Natural killer cell treated with Interleukin-12 subunit alpha and Interleukin-12 subunit beta and Interleukin-15 and Interleukin-18, amount 100 ng/mL, for 72 hours (primary cell): ENCODE measurements at places on chromosomes 7 and 10. TPM values are rescaled to one million over a fixed set of nuclear protein-coding genes. Genes with fewer than 3 reads are reported as not detected.
A peak's percentile ranks its signal among the peaks of the same experiment; 100 is the strongest.

HHEX gene
- total RNA-seq: 0.33 TPM

MYPN gene
- total RNA-seq: not detected

TAS2R41 gene
- not detected for total RNA-seq

GRCh38 chr10:69479240-69480067 is 28.2 kb downstream of the TSPAN15 start:
- DNase-seq: no peak
- no peak overlapping the region for H3K4me3 ChIP-seq
- H3K27ac ChIP-seq: no peak overlapping the region
- peaks cover 3% of the 10 kb centered on the region for H3K4me1 ChIP-seq
- peaks cover 3% of the 10 kb centered on the region for H3K27me3 ChIP-seq

CYP3A4 gene
- not detected for total RNA-seq

TMEM273 gene
- total RNA-seq: 13.2 TPM

FOXI2 gene
- not detected for total RNA-seq

ZCCHC24 gene
- total RNA-seq: 0.73 TPM

PRR15 gene
- total RNA-seq: not detected

DNA sequence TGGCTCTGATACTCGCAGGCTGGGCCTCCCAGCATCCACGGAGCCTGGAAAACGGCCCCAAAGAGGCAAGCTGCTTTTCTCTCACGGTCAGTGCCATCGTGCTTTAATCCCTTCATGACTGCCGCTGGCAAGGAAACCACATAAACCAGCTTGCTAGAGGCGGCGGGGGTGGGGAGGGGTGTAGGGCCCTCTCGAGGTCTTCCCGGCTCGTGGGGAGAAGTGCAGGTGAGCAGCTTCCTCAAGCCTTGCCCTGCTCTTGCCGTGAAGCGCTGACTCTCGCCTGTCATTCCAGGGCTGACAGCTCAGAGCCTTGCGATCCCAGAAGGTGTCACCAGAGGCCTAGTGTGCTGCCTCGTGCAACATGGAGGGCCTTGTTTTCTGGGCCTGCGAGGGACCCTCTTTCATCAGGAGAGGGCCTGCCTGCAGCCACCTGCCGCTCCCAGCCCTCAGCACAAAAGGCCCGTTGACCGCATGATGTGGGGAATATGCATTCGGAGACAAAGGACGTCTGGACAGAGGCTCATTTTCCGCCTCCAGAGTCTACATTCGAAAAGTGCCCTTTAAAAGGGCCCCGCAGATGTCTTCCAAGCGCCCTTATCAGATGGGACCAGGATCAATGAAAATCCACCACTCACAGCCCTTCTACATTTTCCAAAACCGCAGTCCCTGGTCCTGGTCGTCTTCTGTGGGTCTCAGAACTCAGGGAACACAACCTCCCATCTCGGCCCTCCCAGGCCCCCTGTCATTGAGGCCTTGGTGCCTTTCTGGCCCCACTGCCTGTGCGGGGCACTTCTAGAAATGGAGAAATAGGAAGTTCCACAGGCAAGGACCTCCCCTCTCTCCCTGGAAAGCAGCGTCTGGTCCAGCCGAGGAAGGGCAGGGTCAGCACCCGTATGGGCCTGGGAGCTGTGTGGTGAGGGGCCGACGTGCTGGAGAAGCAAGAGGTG is 58.7 kb downstream of the ZRANB1 start:
- no peak for DNase-seq
- H3K36me3 ChIP-seq: no peaks in the 10 kb centered on the region
- H3K4me1 ChIP-seq: peaks cover 16% of the 10 kb centered on the region

SLC29A4 gene
- 0.52 TPM for total RNA-seq

DNA sequence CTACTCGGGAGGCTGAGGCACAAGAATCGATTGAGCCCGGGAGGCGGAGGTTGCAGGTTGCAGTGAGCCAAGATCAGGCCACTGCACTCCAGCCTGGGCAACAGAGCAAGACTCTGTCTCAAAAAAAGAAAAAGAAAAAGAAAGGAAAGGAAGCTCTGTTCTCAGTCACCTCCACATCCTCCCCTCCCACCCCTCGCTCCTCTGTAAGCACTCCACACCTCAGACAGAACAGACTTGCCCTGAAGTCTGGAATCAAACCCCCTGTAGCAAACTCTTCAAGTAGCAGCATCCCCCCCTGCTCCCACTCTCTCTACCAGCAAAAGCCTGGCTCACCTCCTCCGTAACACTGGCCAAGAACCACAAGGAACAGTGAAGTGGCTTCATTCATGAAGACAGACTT is 66.7 kb downstream of the PARD3 start:
- peaks cover 24% of the 10 kb centered on the region for H3K27me3 ChIP-seq
- no peak overlapping the region for H3K27ac ChIP-seq
- H3K4me1 ChIP-seq: no peaks in the 10 kb centered on the region
- H3K36me3 ChIP-seq: no peaks in the 10 kb centered on the region

DNA sequence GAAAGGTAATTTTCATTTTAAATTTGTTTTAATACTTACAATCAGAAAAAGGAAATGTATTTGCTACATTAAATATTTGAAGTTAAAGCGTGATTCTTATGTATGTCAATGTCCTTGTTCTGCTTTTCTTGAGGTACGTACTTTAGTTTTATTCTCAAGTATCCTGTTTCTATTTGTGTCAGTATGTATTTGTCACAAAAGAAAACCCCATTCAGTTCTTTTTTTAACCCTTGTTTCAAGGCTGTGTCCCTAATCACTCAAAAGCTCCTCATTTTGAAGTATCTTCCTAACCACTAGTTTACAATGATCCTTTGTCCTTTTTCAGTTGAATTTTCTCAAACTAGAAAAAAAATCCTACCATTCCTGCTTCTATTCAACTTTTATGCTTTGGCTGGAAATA is 25.2 kb downstream of the NHLRC2 start:
- H3K27ac ChIP-seq: no peak overlapping the region
- DNase-seq: no peak

RBM20 gene
- total RNA-seq: not detected

GRCh38 chr7:28096713-28097112 is 83.9 kb downstream of the JAZF1 start:
- peak overlapping the region; percentile 19 for H3K27ac ChIP-seq
- H3K4me3 ChIP-seq: no peak overlapping the region
- no peak for DNase-seq
- no peaks in the 10 kb centered on the region for H3K36me3 ChIP-seq
- H3K4me1 ChIP-seq: peaks cover 31% of the 10 kb centered on the region

GRCh38 chr10:76408646-76409045 is 977.2 kb downstream of the LRMDA start:
- DNase-seq: no peak
- H3K4me1 ChIP-seq: no peaks in the 10 kb centered on the region
- H3K4me3 ChIP-seq: no peak overlapping the region
- H3K27me3 ChIP-seq: no peaks in the 10 kb centered on the region
- H3K36me3 ChIP-seq: no peaks in the 10 kb centered on the region
- H3K27ac ChIP-seq: no peak overlapping the region

DNA sequence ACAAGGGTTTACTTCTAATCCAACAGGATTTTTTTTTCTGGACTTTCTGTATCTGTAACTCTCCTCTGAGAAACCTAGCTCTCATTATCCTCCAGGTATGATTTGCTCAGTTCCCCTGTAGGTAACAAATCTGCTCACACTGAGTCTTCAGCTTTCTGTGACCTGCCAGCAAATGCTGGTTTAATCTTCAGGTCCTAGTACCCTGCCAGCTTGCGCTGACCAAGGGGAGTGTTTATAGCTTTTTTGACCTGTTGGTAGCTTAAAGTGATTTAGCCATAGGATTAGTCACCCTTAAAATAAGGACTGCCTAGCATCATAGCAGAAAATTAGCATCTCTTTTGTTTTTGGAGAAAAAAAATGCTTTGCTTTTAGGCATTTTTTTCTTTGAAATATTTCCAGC is 22.4 kb downstream of the SND1 start:
- no peaks in the 10 kb centered on the region for H3K27me3 ChIP-seq
- H3K27ac ChIP-seq: no peak overlapping the region
- H3K4me1 ChIP-seq: peaks cover 31% of the 10 kb centered on the region
- no peak overlapping the region for H3K4me3 ChIP-seq
- peaks cover 3% of the 10 kb centered on the region for H3K36me3 ChIP-seq

DNA sequence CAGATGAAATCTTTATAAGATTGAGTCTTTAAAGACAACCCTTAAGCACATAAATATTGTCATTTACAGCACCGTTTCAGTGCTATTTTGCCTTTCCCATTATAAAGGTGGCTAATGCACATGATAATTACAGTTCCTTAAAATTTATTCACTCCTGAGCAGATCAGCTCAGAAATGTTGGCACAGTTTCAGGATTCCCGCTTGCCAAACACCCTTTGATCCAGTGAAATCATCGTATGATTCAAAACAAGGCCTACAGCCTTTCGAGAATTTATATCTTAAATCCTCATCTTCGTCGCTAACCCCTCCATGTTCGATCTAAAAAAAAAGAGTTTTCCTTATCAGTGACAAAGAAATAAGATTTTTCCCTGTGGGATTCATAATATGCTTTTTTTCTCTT is 14.1 kb upstream of the SOSTDC1 start:
- no peak overlapping the region for H3K27ac ChIP-seq
- DNase-seq: no peak
- H3K4me3 ChIP-seq: no peak overlapping the region
- H3K27me3 ChIP-seq: peaks cover 8% of the 10 kb centered on the region
- no peaks in the 10 kb centered on the region for H3K36me3 ChIP-seq

GRCh38 chr10:120749856-120750566 is 101.2 kb upstream of the WDR11 start:
- H3K4me3 ChIP-seq: no peak overlapping the region
- H3K36me3 ChIP-seq: no peaks in the 10 kb centered on the region
- DNase-seq: no peak
- H3K27me3 ChIP-seq: peaks cover 38% of the 10 kb centered on the region
- no peak overlapping the region for H3K27ac ChIP-seq

- H3K4me3 ChIP-seq: no peak overlapping the region
- H3K36me3 ChIP-seq: no peaks in the 10 kb centered on the region
- peaks cover 4% of the 10 kb centered on the region for H3K27me3 ChIP-seq
- no peaks in the 10 kb centered on the region for H3K4me1 ChIP-seq
- peak; percentile 35 for DNase-seq
Measured at GRCh38 chr7:151396328-151396970, 13.4 kb downstream of the WDR86 start.

- DNase-seq: peak; percentile 92
- H3K27me3 ChIP-seq: no peaks in the 10 kb centered on the region
Measured at GRCh38 chr10:62681211-62681940, 123.1 kb upstream of the ADO start.

HOXA7 gene
- total RNA-seq: not detected

GRCh38 chr10:78348411-78349164 is 314.9 kb downstream of the RPS24 start:
- peak; percentile 22 for DNase-seq
- peaks cover 32% of the 10 kb centered on the region for H3K27me3 ChIP-seq
- H3K4me1 ChIP-seq: no peaks in the 10 kb centered on the region
- H3K36me3 ChIP-seq: no peaks in the 10 kb centered on the region
- no peak overlapping the region for H3K4me3 ChIP-seq

GRCh38 chr10:94129393-94130130 is 135.8 kb downstream of the PLCE1 start:
- no peaks in the 10 kb centered on the region for H3K27me3 ChIP-seq
- no peak overlapping the region for H3K4me3 ChIP-seq
- no peak for DNase-seq
- H3K27ac ChIP-seq: no peak overlapping the region

DNA sequence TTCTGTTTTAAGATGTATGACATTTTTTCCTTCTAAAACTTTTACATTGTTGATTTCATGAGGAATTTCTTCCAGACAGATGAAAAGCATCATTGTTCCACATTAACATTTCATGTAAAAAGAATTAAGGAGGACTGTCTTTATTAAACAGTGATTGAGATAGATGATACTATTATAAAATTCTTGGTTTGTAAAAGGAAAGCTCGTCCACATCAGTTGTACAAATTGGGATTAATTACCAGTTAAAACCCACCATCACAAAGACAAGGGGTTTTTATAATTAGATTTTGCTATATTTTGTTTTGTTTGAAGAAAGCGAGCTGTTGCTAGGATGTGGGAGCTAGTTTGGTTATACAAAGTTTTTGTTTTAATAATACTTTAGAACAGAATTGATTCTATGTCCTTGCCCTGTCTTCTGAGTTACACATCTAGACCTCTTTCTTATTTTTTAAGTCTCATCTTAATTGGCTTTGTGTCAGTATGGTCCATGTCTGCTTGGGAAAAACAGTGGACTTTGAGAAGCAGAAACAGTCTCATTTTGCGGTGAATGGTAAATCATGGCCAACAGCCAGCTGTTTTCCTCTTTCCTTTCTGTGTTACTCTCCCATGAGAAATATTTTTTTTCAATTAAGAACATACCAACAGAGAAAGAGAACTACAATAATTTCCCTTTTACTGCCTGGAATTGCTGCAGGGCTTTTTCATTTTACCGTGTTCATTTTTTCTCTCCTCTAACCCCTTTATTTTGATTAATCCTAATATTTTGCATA is 3.2 kb downstream of the TES start:
- DNase-seq: no peak
- peak overlapping the region; percentile 92 for H3K4me3 ChIP-seq
- peaks cover 71% of the 10 kb centered on the region for H3K4me1 ChIP-seq
- peaks cover 5% of the 10 kb centered on the region for H3K36me3 ChIP-seq
- H3K27me3 ChIP-seq: no peaks in the 10 kb centered on the region

DNA sequence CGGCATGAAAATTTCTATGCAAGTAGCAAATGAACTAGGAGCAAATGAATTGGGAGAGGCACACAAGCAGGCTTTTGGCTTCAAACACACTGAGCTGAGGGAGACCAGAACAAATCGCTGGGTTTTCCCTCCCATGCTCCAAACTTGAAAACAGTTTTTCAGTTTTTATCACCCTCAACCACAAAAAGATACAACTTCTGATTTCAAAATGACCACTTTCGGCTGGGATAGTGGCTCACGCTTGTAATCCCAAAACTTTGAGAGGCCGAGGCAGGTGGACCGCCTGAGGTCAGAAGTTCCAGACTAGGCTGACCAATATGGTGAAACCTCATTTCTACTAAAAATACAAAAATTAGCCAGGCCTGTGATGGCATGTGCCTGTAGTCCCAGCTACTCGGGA is 9.0 kb upstream of the CHUK start:
- H3K4me3 ChIP-seq: no peak overlapping the region
- no peak for DNase-seq
- H3K4me1 ChIP-seq: no peaks in the 10 kb centered on the region
- H3K36me3 ChIP-seq: peaks cover 25% of the 10 kb centered on the region
- no peak overlapping the region for H3K27ac ChIP-seq
- no peaks in the 10 kb centered on the region for H3K27me3 ChIP-seq

SPOCK2 gene
- 24.9 TPM for total RNA-seq

GRCh38 chr10:105707603-105708002 is 1066.5 kb downstream of the SORCS3 start:
- H3K27me3 ChIP-seq: no peaks in the 10 kb centered on the region
- H3K4me3 ChIP-seq: no peak overlapping the region
- peaks cover 4% of the 10 kb centered on the region for H3K36me3 ChIP-seq
- H3K27ac ChIP-seq: no peak overlapping the region
- H3K4me1 ChIP-seq: no peaks in the 10 kb centered on the region

SPDYE6 gene
- not detected for total RNA-seq

GRCh38 chr10:87594181-87594580 is 65.5 kb upstream of the PAPSS2 start:
- H3K27me3 ChIP-seq: peaks cover 9% of the 10 kb centered on the region
- no peaks in the 10 kb centered on the region for H3K36me3 ChIP-seq
- no peak for DNase-seq
- no peak overlapping the region for H3K27ac ChIP-seq
